ENCODE measurements at places on chromosomes 12 and 14.
A peak's percentile ranks its signal among the peaks of the same experiment; 100 is the strongest.

DNA sequence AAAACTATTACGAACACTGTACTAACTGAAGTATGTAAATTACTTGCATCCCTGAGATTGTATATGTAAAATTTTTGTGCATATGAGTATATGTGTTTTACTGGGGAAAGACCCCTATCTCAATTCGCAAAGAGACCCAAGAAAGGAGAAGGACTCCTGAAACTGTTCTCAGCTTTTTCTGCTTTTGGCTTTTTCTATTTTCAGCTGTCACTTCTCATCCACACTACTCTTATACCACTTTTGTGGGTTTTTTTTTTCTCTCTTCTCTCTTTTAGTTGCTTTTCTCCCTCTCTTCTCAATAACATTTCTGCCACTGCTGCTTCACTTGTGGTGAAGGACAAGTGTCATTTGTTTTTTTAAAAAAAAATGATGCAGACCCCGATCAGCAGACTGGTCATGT is 39.8 kb downstream of the NIN start:
- peak; percentile 66 for DNase-seq

GRCh38 chr14:64253672-64254071 is 40.5 kb downstream of the ESR2 start:
- no peak for DNase-seq

DNA sequence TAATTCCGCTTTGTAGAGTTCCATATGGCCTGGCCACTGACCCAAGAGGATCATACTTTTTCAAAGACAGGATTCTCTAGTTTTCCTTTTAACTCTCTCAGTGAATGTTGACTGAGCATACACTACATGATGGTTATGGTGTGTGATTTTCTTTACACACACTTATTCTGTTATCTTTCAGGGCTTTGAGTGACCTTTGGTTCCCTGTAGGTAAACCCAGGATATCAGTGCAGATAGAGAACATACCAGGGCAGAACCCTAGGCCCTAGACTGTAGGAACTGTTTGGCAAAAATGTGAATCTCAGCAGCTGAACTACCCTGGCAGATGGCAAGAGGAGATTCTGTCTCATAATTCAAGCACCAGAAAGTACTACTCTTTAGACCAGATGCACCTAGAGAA is 159.6 kb downstream of the KCNA5 start:
- DNase-seq: no peak

- DNase-seq: peak; percentile 48
Measured at GRCh38 chr14:76644855-76645518, 116.3 kb upstream of the VASH1 start.

GRCh38 chr12:110077800-110078199 is 29.5 kb upstream of the C12orf76 start:
- no peak for DNase-seq

DNA sequence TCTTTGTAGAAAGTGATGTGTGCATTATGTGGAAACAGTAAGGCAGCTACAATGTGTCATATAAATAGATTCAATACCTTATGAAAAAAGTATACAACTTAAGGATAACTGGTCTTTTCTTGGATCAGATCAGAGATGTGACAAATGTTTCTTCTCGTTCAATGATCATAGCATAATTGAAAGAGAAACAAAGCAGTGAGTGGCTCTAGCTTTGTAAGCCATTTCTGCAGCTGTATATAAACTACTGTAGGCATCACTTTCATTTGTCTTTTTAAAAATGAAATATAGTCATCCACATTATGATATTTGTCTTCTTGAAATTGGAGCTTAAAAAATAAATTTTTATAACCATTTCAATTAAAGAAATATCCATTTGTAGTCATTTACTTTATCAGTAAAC is 63.8 kb upstream of the LMO3 start:
- DNase-seq: no peak

DNA sequence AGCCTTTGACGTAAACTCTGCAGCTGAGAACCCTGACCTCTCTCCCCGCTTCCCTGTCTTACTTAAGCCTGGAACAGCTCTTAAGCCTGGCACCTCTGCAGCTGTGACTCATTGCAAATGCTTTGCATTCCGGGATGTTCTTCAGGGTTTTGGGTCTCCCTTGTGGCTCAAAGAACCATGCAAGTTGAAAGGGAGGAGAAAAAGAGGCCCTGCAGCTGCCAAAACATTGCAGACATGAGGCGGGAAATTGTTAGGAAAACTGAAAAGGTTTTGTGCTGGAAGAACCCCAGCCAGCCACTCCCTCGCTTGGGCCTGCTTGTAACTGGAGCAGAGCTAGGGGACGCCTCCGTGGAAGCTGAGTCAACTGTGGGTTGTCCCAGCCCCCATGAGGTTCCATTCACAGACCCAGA is 60.2 kb upstream of the FERMT2 start:
- no peak for DNase-seq

DNA sequence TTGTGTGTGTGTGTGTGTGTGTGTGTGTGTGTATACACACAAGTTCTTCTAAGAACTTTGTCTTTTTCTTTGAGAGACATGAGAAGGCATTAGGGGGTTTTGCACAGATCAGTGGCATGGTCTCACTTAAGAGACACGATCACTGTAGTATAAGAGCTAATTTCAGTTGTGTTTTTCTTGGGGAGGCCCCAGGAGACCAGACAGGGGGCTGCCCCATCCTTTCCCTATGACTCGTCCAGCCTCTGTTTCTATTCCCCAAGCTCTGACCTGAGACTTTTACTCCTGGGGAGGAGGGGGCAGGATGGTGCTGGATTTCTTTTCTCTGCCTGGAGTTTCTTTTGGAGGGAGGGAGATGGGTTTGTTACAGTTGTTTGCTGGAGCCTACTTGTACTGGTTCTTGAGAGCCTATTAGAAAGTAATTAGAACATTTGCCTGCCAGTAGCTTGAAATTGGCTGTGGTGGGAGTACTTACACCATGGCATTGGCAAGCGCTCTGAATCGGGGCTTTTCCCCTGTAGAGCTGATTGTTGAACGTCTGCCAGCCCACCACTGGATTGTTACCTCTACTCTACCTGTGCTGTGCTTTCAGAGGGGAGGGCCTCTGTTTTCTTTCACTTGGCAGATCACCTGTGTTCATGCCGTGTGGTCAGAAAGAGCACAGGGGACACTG is 109.5 kb downstream of the TSPAN9 start:
- peak; percentile 74 for DNase-seq

GRCh38 chr14:76654573-76655108 is 106.6 kb upstream of the VASH1 start:
- DNase-seq: no peak

DNA sequence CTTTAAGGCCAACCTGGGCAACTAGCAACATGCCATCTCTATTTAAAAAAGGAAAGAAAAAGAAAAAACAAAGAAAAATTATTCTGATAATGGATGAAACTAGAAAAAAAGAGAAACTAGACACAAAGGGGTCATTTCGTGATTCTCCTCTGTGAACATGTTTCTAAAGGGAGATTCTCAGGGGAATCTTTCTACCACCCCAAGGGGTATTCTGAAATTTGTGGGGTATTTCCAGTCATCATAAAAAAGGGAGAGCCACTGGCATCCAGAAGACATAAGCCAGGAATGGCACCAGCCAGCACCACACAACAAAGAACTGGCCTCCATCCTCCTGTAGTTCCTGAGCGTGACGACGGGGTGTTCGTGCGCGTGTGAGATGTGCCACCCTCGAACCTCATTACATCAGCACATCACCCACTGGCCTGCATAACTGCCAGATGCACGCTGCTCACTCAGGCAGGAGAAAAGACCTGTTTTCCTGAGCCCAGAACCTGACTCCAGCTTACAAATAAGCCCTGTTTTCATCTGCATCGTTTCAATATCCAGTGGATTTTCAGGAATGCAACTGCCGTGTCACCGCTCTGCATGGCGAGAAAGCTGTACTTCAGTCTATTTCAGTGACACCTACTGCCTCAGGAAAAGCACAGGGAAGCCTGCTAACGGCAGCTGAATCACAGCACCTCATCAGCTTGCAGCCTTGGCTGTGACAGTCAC is 23.9 kb downstream of the STX2 start:
- DNase-seq: no peak

DNA sequence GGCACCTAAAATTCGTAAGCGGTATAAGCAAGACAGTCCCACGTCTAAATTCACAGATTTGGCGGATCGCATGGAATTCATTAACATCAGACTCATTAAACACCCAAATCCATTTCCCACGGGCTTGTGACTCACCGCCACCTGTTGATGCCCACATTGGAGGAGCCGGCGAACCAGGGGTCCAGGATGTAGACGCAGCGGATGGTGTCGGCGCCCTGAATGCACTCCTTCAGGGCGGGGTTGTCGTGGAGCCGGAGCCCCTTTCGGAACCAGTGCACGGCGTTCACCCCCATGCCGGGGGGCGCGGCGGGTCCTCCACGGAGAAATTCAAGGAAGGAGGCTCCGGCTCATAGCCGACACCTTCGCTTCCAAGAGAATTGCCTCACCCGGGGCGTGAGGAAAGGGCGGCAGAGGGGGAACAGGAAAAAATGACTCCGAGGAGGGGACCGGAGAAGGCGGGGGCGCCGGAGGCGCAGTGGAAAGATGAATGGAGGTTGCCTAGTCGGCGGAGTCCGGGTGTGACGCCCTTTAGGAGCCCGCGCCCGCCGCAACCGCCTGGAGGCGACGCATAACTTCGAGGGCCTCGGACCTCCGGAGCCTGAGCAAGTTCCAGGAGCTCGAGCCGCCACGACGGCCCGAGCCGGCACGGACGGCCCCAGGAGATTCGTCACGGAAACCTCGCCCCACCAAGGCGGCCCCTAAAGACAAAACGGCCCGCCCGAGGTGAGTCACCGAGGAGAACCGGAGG is 506 bp downstream of the CRY1 start:
- no peak for DNase-seq

GRCh38 chr14:29857551-29857950 is 70.1 kb downstream of the PRKD1 start:
- DNase-seq: no peak

- no peak for DNase-seq
Measured at GRCh38 chr14:28629328-28630004, 137.1 kb upstream of the FOXG1 start.

DNA sequence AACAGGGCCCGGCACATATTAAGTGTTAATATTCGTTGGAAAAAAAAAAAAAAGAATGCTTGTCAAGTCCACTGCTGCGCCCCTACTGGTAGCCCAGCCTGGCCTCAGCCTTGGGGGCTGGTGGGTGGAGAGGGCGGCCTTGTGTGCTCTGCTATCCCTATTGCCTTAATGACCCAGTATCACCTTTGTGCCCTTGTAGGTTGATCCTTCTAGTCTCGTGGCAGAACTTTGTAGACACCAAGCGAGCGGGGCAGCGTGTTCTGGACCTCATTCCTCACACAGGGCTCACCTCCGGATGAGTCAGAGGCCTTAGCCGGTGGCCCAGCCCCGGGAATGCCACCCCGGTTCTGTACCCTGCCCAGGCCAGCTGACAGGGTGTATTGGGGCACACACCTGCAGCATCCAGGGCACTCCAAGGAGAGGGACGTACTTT is 1.8 kb upstream of the RCOR1 start:
- no peak for DNase-seq

- DNase-seq: no peak
Measured at GRCh38 chr12:45305907-45306306, 90.0 kb downstream of the ANO6 start.

DNA sequence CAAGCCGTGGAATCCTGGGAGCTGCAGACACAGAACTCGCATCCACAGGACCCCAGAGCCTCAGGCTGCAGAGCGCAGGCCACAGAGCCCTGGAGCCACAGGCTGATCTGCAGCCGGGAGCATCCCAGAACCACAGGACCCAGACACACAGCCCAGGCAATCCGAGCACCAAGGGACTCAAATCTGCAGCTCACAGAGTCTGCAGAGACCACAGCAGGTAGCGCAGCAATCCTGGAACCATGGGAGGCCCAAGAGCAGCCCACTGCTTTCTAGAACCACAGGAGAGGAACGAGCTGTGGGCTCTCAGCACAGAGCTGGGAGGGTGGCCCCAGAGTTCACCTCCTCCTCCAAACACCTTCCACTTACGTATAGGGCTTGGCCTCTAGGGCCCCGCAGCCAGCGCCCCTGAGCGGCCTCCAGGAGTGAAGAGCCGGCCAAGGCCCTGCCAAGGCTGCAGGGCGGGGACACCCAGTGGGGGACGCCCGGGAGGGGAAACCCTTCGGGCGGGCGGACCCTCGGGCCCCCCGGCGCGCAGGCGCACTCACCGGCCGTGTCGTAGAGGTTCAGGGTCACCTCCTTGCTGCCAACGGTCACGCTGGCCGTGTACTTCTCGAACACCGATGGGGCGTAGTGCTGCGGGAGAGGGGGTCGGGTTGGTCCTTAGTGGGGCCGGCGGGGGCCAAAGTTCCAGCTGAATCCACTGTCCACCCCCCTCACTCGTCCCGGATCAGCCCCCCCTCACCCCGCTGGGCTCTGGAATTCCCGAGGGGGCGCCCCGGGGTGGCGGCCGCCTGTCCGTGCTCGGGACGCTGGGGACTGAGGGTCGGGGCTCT is 665 bp downstream of the RHOF start:
- peak; percentile 80 for DNase-seq

DNA sequence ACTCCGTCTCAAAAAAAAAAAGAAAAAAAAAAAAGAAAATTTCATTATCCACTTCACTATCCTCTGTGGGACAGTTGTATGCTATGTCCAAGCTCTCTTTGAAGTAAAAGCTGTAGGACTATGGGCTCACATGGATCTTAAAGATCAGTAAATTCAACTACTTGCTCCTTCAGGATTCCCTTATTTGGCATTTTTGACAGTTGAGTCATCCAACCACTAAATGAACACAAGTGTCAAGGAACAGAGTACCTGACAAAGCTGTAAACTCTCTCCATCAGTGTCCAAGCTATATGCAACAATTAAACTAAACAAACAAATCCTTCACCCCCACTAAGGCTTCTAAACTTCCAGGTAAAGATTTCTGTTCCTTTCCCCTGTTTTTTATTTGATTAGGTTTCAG is 177.0 kb downstream of the CEP128 start:
- DNase-seq: no peak

DNA sequence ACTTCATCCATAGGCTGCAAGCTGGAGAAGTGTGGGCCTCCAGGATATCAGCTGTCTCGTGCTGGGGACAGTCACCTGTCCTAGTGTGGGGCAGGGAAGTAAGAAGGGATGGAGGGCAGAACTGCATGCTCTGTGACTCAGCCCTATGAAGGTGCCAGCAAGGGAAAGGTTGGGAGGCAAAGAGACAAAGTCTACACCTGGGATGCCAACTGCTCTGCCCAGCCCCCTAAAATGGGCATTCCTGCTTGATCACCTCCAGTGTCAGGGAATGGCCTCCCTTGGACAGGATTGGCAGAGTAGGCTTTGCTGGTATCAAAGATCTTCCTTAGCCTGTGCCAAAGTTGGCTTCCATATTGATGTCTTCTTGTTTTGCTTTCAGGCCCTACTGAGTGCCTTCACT is 335.0 kb downstream of the BCL11B start:
- DNase-seq: no peak

- no peak for DNase-seq
Measured at GRCh38 chr12:117144599-117144998, 45.4 kb upstream of the TESC start.

GRCh38 chr14:45715946-45716345 is 462.9 kb upstream of the MIS18BP1 start:
- no peak for DNase-seq
